ENCODE measurements at places on chromosomes 3 and 15.

DNA sequence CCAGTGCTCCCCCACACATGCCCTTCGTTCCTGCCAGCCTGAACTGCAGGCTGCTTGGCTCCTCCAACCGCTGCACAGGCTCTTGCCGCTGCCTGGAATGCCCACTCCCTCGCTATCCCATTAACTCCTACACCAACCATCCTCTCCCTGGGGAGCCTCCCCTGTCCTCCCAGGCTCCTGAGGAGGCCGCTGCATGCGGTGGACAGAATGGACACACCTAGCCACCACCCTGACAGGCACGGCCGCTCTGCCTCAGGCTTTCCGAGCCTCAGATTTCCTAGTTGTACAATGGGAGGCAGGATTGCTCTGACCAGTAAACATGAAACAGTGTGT lies 2.3 kb downstream of the PLXNB1 start:
- no peaks in the 10 kb centered on the region for H3K27me3 ChIP-seq
- peaks cover 83% of the 10 kb centered on the region for H3K4me1 ChIP-seq
- peaks cover 24% of the 10 kb centered on the region for H3K36me3 ChIP-seq
- no peak for DNase-seq

GRCh38 chr3:13072239-13072599 lies 1.0 kb downstream of the IQSEC1 start:
- peak; percentile 90 for DNase-seq
- H3K36me3 ChIP-seq = no peaks in the 10 kb centered on the region
- H3K4me3 ChIP-seq = peak overlapping the region; percentile 46
- H3K4me1 ChIP-seq = peaks cover 59% of the 10 kb centered on the region
- H3K27me3 ChIP-seq = no peaks in the 10 kb centered on the region
- H3K27ac ChIP-seq = peak overlapping the region; percentile 78

- H3K4me1 ChIP-seq = peaks cover 48% of the 10 kb centered on the region
- H3K27ac ChIP-seq = no peak overlapping the region
- H3K4me3 ChIP-seq = no peak overlapping the region
- no peaks in the 10 kb centered on the region for H3K27me3 ChIP-seq
These were observed 29.6 kb upstream of the CEMIP start for GRCh38 chr15:80749589-80749988.

DNA sequence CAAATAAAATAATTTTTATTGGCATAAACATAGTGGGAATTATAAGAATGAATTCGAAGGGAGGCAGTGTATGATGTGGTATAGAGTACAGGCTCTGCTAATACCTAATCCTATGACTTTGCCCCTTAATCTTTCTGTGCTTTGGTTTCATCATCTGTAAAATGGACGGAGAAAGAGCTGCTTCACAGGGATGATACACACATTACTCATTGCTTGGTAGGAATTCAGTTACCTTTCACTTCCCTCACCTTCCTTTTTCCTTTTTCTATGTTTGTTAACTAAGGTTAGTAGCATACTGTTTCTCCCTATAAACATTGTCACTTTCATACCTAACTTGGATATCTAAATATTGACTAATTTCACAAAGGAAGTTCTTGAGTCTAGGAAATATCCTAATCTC lies 36.2 kb downstream of the LEKR1 start:
- no peaks in the 10 kb centered on the region for H3K4me1 ChIP-seq
- H3K27me3 ChIP-seq = no peaks in the 10 kb centered on the region
- H3K27ac ChIP-seq = no peak overlapping the region
- H3K4me3 ChIP-seq = no peak overlapping the region
- DNase-seq = no peak

GRCh38 chr15:57284535-57284934 lies 91.8 kb upstream of the CGNL1 start:
- peak overlapping the region; percentile 63 for H3K27ac ChIP-seq
- H3K27me3 ChIP-seq = no peaks in the 10 kb centered on the region
- H3K4me3 ChIP-seq = no peak overlapping the region
- H3K36me3 ChIP-seq = peaks cover 74% of the 10 kb centered on the region
- H3K4me1 ChIP-seq = peaks cover 33% of the 10 kb centered on the region
- DNase-seq = no peak

- no peaks in the 10 kb centered on the region for H3K27me3 ChIP-seq
- H3K4me3 ChIP-seq = no peak overlapping the region
- DNase-seq = no peak
- no peak overlapping the region for H3K27ac ChIP-seq
These were observed 7.4 kb upstream of the DLG1 start for GRCh38 chr3:197305854-197306253.

- H3K27me3 ChIP-seq = no peaks in the 10 kb centered on the region
- no peak overlapping the region for H3K27ac ChIP-seq
- H3K4me3 ChIP-seq = no peak overlapping the region
- no peaks in the 10 kb centered on the region for H3K4me1 ChIP-seq
- H3K36me3 ChIP-seq = no peaks in the 10 kb centered on the region
These were observed 63.3 kb upstream of the MITF start for GRCh38 chr3:69675786-69676530.

GRCh38 chr3:141427764-141428163 lies 59.1 kb upstream of the RASA2 start:
- H3K27ac ChIP-seq = no peak overlapping the region
- no peak overlapping the region for H3K4me3 ChIP-seq
- peaks cover 75% of the 10 kb centered on the region for H3K4me1 ChIP-seq
- no peaks in the 10 kb centered on the region for H3K27me3 ChIP-seq

GRCh38 chr3:133527081-133527715 lies 46.3 kb upstream of the CDV3 start:
- no peaks in the 10 kb centered on the region for H3K36me3 ChIP-seq
- no peak for DNase-seq
- peak overlapping the region; percentile 45 for H3K27ac ChIP-seq
- H3K4me3 ChIP-seq = no peak overlapping the region
- H3K4me1 ChIP-seq = peaks cover 3% of the 10 kb centered on the region

GRCh38 chr3:148932972-148933371 lies 58.4 kb upstream of the GYG1 start:
- no peak overlapping the region for H3K27ac ChIP-seq
- no peak for DNase-seq
- no peak overlapping the region for H3K4me3 ChIP-seq
- H3K27me3 ChIP-seq = no peaks in the 10 kb centered on the region
- no peaks in the 10 kb centered on the region for H3K36me3 ChIP-seq

- no peak overlapping the region for H3K4me3 ChIP-seq
- no peaks in the 10 kb centered on the region for H3K36me3 ChIP-seq
- DNase-seq = no peak
- no peaks in the 10 kb centered on the region for H3K27me3 ChIP-seq
These were observed 262.3 kb downstream of the GAP43 start for GRCh38 chr3:115885621-115886020.

DNA sequence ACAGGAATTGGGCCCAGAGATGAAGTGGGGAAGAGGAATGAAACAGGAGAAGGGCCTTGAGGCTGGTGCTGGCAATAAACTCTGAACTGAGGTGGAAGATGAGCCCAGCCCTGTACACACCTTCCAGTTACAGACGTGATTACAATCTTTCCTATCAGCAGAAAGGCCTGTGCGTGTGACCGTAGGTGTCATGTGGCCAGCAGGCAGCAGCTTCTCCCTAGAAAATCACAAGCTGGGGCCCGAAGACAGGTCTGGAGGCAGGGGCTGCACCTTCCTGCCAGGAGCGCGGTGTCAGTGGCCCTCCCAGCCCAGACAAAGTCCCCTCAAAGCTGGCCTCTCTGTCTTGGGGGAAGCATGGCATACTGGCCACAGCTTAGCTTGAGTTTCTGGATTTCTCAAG lies 16.7 kb upstream of the PIGZ start:
- H3K4me3 ChIP-seq = no peak overlapping the region
- H3K36me3 ChIP-seq = no peaks in the 10 kb centered on the region
- H3K4me1 ChIP-seq = no peaks in the 10 kb centered on the region
- no peak overlapping the region for H3K27ac ChIP-seq
- peak; percentile 41 for DNase-seq

DNA sequence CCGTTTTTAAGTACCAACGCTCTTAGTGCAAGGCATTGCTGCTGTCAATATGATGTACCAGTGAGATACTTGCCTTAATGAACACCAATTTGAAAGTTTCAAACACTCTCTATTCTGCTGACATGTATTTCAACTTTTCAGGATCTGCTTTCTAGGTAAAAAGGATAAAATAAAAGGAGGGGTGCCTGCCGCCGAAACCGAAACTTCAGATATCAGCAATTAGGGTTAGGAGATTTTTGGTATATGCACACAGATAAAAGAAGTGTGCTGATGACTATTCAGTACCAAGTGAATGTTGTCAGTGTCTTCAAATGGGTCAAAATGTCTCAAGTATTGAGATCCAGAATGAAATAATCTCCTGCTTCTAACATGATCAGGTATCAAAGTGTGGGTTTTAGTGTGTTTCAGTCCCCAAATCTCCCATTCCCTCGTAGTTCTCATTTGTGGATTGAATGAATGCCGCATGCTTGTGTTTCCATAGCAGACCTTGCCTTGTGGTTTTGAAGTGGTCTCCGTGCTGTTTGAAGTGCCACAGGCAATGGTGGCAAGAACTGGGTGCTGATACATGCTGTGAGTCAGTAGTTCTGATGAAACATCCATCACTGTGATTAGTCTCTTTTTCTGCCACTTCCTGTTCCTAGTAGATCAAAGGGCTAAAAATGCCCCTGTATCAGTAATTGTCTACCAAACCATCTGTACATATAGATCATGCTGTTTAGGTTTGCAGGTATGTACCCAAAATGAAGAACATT lies 22.5 kb downstream of the CHST14 start:
- no peak for DNase-seq
- no peak overlapping the region for H3K4me3 ChIP-seq
- H3K4me1 ChIP-seq = no peaks in the 10 kb centered on the region
- H3K36me3 ChIP-seq = no peaks in the 10 kb centered on the region
- H3K27ac ChIP-seq = no peak overlapping the region

DNA sequence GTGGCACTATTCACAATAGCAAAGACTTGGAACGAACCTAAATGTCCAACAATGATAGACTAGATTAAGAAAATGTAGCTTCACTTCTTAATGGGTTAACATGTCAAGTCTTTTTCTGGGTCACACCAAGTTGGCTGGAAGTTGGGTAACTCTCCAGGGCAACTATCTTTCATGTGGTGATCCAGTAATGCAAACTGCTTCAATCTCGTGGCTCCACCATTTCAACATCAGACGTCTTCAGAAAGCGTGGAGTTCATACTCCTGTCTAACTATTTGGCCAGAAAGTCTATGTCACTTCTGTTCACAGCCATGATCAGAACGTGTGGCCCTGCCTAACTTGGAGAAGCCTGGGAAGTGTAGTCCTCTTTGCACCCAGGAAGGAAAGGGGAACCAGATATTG lies 32.2 kb downstream of the DUT start:
- H3K27me3 ChIP-seq = no peaks in the 10 kb centered on the region
- no peak for DNase-seq
- peaks cover 4% of the 10 kb centered on the region for H3K4me1 ChIP-seq
- no peak overlapping the region for H3K27ac ChIP-seq

Data from spleen (tissue), 13 donors.